Effector CD4-positive, alpha-beta T cell (primary cell): ENCODE measurements at places on chromosomes 16 and 17.

- no peak for DNase-seq
Measured at GRCh38 chr16:66309-67182, 5.9 kb downstream of the RHBDF1 start.

GRCh38 chr17:50015146-50015545 is 20.1 kb upstream of the DLX3 start:
- no peak for DNase-seq

- DNase-seq = no peak
Measured at GRCh38 chr17:82959242-82959930, 119.6 kb upstream of the ZNF750 start.

- peak; percentile 86 for DNase-seq
Measured at GRCh38 chr16:2513405-2514332, at the start of gene ATP6V0C. ATP6V0C (plus strand) TSS chr16:2513952; CDS start chr16:2514104, 152 bp downstream.

GRCh38 chr17:66904760-66905624 is 59.5 kb upstream of the CACNG4 start:
- no peak for DNase-seq

- no peak for DNase-seq
Measured at GRCh38 chr17:44688675-44689476, 700 bp downstream of the CCDC43 start.

- DNase-seq = peak; percentile 81
Measured at GRCh38 chr17:82297280-82297713, 20.1 kb downstream of the CD7 start.
